ENCODE measurements at places on chromosomes 2 and 18. TPM values are rescaled to one million over a fixed set of nuclear protein-coding genes. Genes with fewer than 3 reads are reported as not detected.

GRCh38 chr18:52567360-52567759 lies 227.4 kb downstream of the DCC start:
- no peak for DNase-seq

DNA sequence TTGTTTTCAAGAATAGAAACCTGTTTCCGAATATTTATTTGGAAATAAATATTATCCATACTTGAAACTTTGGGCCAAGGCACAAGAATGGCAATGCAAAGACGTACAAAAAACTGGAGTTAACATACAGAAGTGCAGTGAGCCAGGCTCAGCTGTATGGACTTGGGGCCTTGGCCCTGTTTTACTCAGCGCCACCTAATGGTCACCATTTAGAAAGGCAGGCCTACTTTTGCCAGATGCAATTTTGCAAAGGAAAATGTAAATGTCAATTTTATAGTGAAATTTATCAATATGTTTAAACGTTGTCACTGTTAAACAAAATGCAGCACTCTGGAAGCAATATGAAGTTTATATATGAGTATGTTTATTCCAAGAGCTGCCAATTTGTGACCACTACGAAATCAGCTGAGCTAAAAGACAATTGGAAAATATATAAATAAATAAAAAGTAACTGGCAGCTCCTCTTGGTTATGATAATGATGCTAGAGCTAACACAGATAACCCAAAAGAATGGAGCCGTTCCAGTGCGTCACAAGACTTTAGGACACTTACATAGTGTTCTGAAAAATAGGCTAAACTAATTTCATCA lies 155.0 kb downstream of the ARHGAP15 start:
- peak; percentile 52 for DNase-seq

GRCh38 chr2:181314551-181314950 lies 142.6 kb upstream of the ITGA4 start:
- no peak for DNase-seq

- DNase-seq, result no peak
These were observed 7.9 kb downstream of the UGP2 start for GRCh38 chr2:63849381-63850203.

GRCh38 chr2:27007416-27008374 lies 25.1 kb upstream of the TMEM214 start:
- DNase-seq, result no peak

- DNase-seq, result no peak
These were observed 263.2 kb upstream of the PARD3B start for GRCh38 chr2:204282081-204282480.

GRCh38 chr18:77004555-77005380 lies 127.8 kb downstream of the MBP start:
- no peak for DNase-seq

DNA sequence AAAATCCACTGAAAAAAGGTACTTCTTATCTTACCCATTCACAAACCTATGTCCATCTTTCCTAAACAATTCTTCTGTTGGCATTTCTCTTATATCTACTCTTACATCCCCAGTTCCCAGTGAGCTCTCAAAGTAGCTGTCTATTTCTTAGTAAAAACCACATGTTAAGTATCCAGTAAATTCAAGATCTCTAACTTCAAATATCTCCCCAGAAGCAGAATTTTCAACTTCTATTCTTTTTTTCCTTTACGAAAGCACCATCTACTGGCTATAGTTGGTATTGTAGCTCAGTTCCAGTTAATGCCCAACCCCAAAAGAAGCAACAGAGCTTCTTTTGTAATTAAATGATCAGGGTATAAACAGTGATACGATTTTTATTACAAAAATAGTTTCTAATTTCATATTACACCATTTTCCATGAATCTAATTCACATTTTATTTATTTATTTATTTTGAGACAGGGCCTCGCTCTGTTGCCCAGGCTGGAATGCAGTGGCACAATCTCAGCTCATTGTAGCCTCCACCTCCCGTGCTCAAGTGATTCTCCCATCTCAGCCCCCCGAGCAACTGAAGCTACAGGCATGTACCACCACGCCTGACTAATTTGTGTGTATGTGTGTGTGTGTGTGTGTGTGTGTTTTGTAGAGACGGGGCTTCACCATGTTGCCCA lies 28.5 kb downstream of the HRH4 start:
- peak; percentile 34 for DNase-seq

- peak; percentile 70 for DNase-seq
These were observed 6.0 kb upstream of the GLI2 start for GRCh38 chr2:120729406-120730399.

The C2orf72 gene
- total RNA-seq, result under 0.01 TPM

The ALLC gene
- not detected for total RNA-seq

The GAREM2 gene
- under 0.01 TPM for total RNA-seq

The SERPINB12 gene
- total RNA-seq, result 1.4 TPM

The TYMS gene
- 5.5 TPM for total RNA-seq

The NEU2 gene
- total RNA-seq, result not detected

Measured in bronchial epithelial cell (primary cell).